ENCODE measurements at places on chromosomes 12 and 14.

DNA sequence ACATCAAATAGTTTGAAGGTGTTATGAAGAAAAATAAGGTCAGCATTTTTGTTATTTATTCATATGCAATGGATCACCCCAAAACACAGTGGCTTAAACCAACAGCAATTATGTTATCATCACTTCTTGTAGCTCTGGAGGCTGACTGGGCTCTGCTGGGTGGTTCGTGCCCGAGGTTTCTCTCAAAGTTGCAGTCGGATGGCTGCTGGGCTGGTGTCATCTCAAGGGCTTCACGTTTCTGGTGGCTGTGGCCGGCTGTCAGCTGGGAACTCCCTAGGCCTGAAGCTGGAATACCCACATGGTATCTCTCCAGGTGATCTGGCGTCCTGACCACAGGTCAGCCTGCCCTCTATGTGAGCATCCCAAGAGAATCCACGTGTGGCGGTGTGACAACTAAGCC is 12.0 kb downstream of the DIO3 start:
- DNase-seq: no peak

GRCh38 chr14:75448209-75448608 is 20.4 kb downstream of the JDP2 start:
- DNase-seq: no peak

- DNase-seq: no peak
Measured at GRCh38 chr12:22755629-22756028, 130.7 kb downstream of the ETNK1 start.

GRCh38 chr12:3233797-3234196 is 156.6 kb downstream of the TSPAN9 start:
- no peak for DNase-seq

DNA sequence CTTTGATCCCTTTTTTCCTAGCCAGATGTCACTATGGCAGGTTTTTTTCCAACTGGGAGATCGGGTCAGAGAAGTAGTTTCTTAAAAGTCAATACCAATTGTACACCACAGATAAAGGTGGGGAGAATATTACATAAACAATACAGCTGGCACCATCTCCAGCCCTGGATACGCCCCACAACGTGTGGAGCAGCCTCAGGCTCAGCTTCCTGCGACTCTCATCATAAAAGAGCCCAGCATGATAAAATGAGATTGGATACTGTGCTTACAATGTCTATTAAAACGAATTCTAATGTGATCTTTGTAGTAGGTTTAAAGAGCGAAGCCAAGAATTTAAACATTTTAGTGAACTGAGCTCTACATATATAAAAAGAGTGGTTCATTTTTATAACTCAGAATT is 21.5 kb downstream of the EFCAB11 start:
- no peak for DNase-seq

GRCh38 chr14:28821993-28822392 is 55.4 kb downstream of the FOXG1 start:
- DNase-seq: no peak

DNA sequence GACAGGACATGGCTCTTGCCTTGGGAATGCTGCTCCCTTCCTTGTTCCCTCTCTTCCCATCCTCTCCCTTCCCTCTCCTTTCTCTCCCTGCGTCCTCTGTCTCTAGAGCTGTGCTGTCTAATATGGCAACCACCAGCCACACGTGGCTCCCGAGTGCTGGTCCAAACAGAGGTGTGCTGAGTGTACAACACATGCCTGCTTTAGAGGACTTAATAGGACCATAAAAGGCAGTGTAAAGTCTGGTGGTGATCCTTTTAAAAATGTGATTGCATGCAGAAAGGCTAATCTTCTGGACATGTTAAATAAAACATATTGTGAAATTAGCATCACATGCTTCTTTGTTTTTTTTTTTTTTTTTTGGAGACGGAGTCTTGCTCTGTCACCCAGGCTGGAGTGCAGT is 87.2 kb downstream of the ESRRB start:
- DNase-seq: no peak

GRCh38 chr12:70309348-70309747 is 56.7 kb upstream of the KCNMB4 start:
- DNase-seq: no peak

DNA sequence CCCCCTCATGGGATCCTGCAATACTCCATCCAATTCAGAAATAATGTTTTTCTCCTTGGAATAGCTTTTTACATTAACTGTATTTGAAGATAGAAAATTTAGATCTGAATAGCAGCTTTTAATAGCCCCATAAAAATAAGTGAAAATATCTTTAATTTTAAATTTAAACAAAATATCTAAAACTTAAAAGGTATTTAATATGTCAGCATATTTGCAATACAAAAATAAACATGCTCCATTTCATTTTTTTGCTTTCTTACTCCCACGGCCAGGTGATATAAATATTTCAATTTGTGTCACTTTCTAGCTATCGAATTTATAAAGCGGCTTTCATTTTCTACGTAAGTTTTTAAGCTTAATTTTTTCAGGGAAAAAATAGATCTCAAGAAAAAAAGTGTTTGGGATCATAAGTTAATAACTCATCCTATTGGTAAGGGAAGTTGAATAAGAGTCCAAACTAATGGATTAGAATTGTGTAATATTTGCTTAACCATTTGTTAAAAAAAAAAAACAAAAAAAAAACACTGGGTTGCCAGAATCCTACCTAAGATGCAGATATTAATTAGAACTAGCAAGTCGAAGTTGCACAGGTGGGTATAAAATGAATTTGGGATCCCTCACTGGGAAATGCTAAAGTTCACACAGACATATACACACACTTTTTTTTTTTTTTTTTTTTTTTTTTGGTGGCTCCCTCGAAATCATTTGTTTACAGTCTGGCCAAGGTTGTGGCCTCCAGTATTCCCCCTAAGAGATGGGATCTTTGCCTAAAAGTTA is 47.6 kb downstream of the PPP2R5C start:
- DNase-seq: no peak

DNA sequence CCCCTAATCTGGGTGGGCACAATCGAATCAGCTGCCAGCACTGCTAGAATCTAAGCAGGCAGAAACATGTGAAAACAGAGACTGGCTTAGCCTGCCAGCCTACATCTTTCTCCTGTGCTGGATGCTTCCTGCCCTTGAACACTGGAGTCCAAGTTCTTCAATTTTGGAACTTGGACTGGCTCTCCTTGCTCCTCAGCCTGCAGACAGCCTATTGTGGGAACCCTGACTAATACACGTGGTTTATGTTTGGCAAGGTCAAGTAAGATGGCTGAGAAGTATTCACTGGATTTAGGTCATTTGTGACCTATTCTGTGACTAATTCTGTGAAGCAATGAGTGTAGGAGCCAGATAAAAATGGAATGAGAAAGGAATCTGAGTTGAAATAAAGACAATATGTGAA is 11.0 kb downstream of the GPR135 start:
- no peak for DNase-seq

DNA sequence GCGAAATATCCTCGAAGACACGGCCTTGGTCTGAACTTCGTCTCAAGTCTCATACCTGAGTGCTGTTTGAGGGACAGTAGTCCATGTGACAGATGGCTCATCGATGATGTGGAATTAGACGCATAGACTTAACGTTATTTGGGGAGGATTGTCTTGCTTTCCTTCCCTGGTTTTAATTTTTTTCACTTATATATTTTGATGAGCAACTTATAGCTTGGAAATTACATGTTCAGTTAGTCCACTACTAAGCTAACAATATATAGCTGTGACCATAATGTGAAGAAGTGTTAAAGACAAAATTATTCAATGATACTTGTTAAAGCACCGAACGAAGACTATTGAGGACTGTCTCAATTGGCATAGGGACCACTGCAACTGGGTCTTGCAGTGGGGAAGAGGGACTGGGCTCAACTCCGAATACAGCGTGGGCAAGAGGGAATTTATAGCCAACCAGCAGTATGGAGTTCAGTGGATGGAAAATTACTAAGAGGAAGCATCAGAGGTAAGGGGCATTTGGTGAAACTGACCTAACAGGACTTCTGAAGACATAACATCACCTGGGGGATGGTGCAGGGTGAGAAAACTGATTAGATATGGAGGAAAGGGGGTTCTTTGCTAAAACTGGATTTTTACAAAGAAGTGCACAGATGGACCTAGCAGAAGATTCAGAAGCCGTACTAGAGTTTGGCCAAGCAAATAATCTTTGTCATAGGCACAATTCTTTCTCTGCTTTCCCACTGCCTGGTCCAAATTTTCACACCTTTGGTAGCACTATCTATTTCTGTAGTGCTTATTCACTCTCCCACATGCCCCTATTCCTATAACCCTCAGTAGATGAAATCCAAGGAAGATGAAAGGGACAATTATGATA is 910 bp upstream of the TM7SF3 start:
- no peak for DNase-seq

DNA sequence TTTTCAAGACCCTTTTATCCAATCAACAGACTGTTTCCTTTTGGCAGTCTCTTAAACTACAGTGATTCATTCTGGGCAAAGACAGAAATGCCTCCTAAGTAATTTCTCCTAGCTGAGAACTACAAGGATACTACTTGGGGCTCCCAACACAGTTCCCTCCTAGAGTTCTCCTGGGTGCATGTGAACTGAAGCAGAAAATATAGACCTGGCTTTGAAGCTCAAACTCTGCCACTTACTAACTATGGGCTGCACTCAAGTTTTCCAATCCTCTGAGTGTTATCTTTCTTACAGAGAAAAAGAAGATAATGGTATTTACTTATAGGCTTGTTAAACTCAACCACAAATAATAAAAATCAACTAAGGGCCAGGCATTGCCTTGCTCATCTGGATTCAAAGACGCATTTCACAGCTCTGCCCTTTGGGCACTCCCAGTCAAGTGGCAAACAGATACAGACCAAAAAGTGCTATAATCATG is 97.6 kb downstream of the EFCAB11 start:
- DNase-seq: no peak

GRCh38 chr12:40146800-40147797 is 41.2 kb upstream of the SLC2A13 start:
- DNase-seq: no peak

GRCh38 chr14:24314377-24315193 is 3.3 kb downstream of the LTB4R start:
- DNase-seq: no peak

GRCh38 chr14:93832665-93833064 is 44.4 kb upstream of the PRIMA1 start:
- DNase-seq: no peak

DNA sequence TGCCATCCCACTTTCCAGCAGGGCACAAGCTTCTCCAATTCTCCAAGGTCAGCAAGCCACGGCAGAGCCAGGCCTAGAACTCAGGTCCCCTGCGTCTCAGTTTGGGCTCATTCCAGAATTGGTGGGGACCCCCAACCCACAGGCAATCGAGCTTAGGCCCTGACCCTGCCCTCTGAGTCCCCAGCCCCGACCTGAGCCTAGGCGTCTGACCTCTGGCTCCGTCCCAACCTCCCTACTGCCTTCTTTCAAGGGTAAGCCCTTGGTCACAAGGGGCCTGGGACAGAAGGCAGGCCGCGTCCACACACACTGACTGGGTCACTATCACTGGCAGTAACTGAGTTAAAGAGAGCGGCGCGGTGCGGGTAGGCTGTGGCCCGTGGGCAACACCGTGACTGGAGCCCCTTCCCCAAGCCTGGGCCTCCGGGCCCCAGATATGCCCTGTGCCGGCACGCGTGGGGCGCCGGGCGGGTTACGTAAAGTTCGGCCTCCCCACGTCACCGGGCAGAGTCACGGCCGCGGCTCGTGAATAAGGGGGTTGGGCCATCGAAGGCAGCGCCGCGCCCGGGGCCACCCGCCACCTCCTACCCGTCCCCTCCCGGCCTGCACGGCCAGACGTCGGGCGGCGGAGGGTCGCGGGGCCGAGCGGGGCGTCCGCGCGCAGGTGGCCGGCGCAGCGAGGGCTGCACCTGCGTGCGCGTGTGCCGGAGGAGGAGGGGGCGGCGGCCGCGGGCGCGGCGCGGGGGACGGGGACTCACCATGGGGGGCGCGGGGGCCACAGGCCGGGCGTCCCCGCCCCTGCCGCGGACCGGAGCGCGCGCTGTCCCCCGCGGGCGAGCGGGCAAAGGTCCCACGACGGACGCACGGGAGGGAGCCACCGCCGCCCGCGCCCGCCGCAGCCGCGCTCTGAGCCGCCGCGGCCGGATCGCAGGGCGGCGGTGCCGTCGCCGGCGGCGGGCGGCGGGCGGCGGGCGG is 516 bp downstream of the ANKRD9 start:
- no peak for DNase-seq

DNA sequence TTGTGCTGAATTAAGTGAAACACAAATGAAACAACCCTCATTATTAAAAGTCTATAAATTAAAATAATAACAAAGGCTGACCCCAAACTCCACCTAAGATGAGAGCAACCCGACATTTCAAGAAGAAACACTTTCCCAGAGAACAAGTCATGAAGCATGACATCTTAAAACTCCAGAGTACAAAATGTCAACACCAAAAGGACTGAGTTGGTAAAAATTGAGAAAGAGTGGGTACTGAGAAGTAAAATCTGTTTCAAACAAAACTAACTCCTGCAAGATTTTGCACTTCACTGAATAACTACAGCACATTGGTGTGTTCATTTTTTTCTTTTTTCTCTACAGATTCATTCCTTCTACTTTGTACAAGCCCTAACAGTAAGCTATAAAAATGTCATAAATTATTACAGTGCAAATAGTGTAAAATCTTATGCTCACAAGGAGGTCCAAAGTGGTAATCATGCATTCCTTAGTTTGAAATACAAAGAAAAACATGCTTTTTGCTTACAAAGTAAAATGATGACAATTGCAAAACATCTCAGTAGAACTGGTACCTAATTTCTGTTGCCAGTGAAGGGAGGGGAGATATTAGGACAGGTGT is 31.8 kb downstream of the SLC35F4 start:
- no peak for DNase-seq

GRCh38 chr12:65277994-65278575 is 398 bp upstream of the MSRB3 start:
- no peak for DNase-seq

GRCh38 chr14:61569308-61569707 is 126.0 kb upstream of the HIF1A start:
- no peak for DNase-seq

DNA sequence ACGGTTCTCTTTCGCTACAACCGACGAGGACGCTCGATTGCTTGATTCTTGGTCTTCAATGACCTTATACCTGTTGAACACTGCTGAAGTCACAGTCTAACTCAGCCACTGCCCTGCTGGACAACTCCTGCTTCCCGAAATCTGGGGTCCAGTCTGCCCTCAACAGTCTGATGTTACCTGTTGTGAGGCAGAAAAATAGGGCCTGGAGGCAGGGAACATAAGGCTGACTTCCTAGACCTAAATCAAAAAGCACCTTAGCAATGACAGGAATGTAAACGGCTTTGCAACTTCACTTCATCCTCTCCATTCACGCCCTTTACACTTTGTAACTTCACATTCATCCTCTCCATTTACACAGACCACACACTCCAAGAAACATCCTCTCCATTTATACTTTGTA is 597 bp upstream of the GLTP start:
- DNase-seq: no peak

DNA sequence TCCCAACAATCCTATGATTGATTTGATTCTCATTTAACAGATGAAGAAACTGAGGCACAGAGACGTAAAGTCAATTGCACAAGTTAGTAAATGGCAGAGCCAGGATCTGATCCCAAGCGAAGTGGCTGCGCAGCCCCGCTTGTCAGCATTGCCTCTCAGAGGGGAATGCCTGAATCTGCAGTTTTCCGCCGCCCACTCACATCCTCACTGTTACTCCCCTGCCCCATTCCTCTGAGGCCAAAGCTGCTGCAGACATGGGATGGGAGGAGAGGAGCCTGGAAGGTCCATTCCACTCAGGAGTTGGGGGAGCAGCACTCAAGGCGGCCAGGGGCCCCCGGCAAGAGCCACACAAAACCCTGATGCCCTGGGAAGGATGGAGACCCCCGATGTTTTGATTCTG is 1.0 kb downstream of the NRIP2 start:
- DNase-seq: no peak
